NCI-H146 (cell line): ENCODE measurements at places on chromosomes 3 and 15.

GRCh38 chr3:69671082-69671952, 67.9 kb upstream of the MITF start:
- no peak for DNase-seq

- peak; percentile 14 for DNase-seq
Observed at GRCh38 chr3:14319654-14320182, 82.7 kb upstream of the SLC6A6 start.

DNA sequence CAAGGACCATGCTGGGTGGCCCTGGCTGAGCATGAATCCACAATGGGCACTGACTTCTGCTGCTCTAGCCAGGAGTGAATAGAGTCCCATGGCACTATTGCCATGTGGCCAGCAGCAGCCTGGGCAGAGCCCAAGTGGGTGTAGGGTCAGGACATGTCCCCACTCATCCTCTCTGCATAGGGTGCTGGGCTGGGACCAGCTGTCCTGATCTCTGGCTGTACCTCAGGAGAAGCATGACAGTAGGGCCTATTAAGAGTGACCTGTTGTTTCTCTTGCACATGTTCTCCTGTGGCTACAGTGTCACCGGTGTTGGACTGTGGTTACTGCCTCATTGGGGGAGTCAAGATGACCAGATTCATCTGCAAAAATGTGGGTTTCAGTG, 46.9 kb downstream of the DLEC1 start:
- DNase-seq: no peak

DNA sequence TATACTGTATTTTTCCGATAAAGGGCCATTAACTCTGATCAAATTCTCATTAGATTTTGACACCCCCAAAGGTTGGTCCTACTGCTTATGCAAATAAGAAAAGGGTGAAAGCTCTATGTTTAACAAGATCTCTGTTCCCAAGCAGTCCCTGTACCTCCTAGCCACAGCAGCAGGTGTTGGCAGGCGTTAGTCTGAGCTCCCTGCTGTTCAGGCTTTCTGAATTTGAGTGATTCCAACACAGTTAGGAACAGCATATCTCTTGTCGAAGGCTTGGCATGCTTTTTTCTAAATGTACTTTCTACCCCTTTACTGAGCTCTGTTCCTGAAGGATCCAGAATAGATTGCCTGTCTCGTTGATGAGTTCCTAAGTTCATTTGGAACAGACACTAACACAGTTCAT, 42.3 kb downstream of the MITF start:
- DNase-seq: no peak

GRCh38 chr3:87354398-87354797, 78.0 kb upstream of the POU1F1 start:
- DNase-seq: no peak
